Stimulated activated CD4-positive, alpha-beta T cell treated with anti-CD3 and anti-CD28 coated beads, TNF-alpha, amount 100 ng/mL, for 4 hours (primary cell): ENCODE measurements at places on chromosomes 11 and 22.
A peak's percentile ranks its signal among the peaks of the same experiment; 100 is the strongest.

- DNase-seq = no peak
These were observed 431 bp downstream of the KMT2A start for GRCh38 chr11:118436639-118437207.

DNA sequence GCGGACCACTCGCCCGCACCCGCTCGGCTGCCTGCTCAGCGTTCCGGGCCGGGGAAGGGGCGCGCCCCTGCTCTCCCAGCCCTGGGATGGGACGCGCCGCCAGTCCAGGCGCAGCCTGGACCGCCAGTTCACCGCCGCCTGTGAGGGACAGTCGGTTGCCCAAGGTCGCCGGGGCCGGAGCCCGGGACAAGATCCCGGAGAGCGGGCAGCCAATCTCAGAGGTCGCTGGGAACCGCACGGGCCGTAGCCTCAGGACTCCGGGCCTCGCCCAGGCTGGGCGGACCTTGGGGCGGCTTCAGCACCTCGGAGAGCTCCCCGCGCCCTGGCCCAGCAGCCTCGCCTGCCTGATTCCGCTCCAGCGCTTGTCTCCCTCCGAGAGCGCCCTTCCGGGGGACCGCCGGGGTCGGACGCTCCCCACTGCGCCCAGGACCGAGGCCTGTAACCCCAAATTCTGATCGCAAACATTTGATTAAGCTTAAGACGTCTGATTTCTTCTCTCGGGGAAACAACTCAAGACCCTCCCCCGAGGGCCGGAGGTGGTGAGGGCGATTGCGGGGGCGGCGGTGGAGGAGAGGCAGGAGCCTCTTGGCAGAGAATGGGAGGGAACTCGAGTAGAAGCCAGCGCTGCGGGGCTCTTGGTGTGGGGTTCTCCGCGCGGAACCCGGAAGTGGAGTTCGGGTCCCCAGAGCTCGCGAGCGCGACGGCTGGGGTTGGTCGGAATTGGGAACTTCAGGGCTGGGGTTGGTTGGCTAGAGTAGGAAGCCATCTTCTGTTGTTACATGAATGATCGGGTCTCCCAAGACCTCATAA, 1.1 kb upstream of the CHRM4 start:
- DNase-seq = peak; percentile 56

- no peak for DNase-seq
These were observed 45.2 kb downstream of the LGR4 start for GRCh38 chr11:27427183-27427980.

DNA sequence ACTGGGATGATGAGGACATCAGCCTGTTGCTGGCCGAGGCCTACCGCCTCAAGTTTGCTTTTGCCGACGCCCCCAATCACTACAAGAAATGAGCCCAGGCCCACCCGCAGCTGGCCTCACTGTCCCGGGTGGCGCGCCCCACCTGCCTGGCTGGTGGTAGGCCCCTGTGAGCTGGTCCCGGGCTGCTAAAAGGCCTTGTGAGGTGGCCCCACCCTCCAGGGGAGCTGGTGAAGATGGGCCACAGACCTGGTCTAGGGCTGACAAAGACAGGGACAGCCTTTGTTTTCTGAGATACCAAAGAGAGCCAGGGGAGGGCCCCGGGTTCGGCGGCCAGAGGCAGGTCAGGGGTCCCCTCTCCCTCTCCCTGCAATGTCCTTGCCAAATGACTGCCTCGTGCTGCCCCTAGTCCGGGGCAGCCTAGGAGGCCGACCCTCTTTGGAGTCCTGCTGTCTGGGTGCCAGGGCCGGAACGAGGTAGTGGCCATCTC, 411.1 kb downstream of the TBC1D22A start:
- DNase-seq = no peak

GRCh38 chr11:44555031-44555800, 10.2 kb upstream of the CD82 start:
- DNase-seq = no peak

DNA sequence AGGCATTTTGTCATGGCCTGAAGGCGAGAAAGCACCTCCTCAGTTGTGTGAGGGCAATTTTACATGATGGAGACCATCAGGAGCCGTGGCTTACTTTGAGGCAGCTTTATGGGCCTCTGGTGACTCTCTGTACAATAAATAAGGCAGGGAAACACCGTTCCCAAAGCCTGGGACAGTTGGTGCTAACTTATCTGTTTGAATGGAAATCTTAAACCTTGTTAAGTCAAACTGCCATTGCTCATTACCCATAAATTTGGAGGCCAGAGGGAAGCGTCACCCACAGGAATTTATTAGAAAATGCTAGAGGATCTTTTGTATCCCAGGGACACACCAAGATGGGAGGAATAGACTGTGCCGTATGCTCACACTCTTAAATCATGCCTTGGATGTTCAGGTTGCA, 1156.9 kb downstream of the BRD1 start:
- DNase-seq = no peak

GRCh38 chr22:48065892-48066291, 1303.4 kb downstream of the TBC1D22A start:
- DNase-seq = no peak

- DNase-seq = no peak
These were observed 201.6 kb upstream of the B3GAT1 start for GRCh38 chr11:134613646-134614045.

DNA sequence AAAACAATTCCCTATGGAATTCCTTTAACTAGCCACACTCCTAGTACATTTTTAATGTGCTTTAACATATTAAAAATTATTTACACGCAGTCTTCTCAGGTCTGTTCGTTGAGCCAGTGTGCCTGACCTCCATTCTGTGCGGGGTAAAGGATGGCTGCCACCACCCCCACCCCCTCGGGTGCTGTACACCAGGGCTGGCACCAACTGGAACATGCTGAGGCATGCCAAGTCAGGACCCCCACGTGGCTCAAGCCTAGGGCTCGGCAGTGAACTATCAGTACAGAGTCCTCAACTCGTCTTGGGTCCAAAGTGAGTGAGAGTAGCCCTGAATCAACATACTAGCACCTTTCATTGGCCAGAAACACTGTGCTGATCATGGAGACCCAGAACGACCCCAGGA, 32.5 kb upstream of the PHF21B start:
- no peak for DNase-seq

DNA sequence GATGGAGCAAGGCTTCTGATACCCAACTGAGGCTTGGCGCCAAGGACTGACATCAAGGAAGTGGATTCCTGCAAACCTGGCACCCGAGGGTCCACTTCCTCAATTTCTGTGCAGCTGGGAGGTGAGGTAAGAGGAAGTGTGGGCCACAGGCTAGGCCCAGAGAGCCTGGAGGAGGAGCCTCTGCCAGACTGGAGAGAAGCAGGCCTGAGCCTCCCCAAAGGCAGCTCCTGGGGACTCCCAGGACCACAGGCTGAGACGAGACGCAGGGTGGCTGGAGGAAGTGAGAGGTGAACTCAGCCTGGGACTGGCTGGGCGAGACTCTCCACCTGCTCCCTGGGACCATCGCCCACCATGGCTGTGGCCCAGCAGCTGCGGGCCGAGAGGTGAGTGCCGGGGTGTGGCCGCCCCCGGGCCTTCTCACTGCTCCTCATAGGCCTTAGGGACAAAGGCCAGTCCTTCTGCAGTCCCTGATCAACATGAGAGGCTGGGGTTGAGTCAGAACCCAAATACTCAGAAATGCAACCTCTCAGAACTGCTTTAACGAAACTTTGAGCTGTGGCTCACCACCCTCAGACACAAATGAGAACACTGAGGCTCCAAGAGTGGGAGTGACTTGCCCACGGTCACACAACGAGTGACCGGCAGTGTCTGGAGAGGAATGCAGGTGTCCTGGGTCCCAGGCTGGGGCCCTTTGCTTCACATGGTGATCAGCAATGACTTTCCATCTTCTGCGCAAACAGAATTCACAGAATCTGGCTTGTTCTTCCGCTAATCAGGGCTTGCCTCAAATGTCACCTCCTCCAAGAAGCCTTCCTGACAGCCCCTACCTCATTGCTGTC, at the start of gene NCF4:
TSS of gene NCF4 (plus strand) at position 186 of the 839 bp plus-strand sequence. CDS start at position 352, 166 bp downstream.
- DNase-seq = no peak

DNA sequence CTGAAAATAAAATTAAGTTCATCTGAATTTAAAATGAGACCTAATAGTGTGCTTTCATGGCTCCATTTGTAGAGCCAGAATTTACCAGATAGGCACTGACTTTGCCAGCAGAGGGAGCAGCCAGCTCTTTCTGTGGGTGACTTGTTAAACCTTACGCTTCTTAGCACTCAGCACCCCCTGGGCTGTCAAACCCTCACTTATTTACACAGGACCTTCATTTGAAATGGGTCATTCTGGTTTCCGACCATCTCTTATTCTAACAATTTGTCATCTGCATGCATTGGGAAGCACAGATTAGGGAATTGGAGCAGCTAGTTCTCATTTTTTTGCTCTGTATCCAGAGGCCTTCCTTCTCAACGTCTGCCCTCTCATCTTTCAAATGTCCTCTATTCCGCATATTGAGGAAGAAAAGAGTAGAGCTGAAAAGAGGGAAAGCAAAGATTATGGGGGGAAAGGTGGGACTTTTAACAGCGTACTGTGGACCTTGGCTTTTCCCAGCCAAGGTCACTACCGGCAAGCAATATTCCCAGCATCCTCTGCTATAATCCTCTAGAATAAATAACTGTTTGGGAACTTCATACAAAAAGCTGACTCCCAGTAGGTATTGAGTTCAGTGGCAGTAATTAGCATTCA, 3.1 kb downstream of the ASRGL1 start:
- peak; percentile 11 for DNase-seq

GRCh38 chr11:20050551-20051333, 109.5 kb downstream of the DBX1 start:
- no peak for DNase-seq

GRCh38 chr22:26318975-26319374, 110.1 kb upstream of the ASPHD2 start:
- no peak for DNase-seq

GRCh38 chr11:34243600-34244464, 114.0 kb downstream of the ABTB2 start:
- no peak for DNase-seq
